ENCODE measurements at places on chromosomes 16 and 17. TPM values are rescaled to one million over a fixed set of nuclear protein-coding genes. Genes with fewer than 3 reads are reported as not detected.

The FBXL16 gene
- polyA plus RNA-seq: 1.3 TPM

The GPR139 gene
- polyA plus RNA-seq: not detected

The DHRS7C gene
- not detected for polyA plus RNA-seq

The PIGS gene
- polyA plus RNA-seq: 51.0 TPM

The CLEC18A gene
- 4.2 TPM for polyA plus RNA-seq

The TPSG1 gene
- polyA plus RNA-seq: 40.9 TPM

The ATP2A1 gene
- polyA plus RNA-seq: 2.2 TPM

The GRIN2C gene
- 0.37 TPM for polyA plus RNA-seq

The PSMC3IP gene
- 0.89 TPM for polyA plus RNA-seq

The SLFN12 gene
- polyA plus RNA-seq: 1.6 TPM

The NGFR gene
- 0.54 TPM for polyA plus RNA-seq

The CMTM4 gene
- polyA plus RNA-seq: 37.1 TPM

DNA sequence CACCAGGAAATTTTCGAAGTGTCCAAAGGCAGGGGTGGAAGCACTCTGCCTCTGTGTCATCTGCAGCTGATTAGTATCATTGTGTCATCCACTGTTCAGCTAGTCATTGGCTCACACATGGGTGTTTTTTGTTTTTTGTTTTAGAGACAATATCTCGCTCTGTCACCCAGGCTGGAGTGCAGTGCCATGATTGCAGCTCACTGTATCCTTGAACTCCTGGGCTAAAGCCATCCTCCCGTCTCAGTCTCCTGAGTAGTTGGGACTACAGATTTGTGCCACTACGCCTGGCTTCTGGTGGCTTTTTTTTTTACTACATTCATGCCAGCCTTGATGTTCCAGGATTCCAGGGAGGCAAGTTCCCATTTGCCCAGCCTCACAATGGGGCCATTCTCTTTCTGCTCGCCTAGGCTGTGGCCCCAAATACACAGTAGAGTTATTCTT, 32.5 kb upstream of the MYO18A start:
- DNase-seq: no peak
- H3K36me3 ChIP-seq: no peaks in the 10 kb centered on the region
- H3K27ac ChIP-seq: no peak overlapping the region
- H3K4me1 ChIP-seq: no peaks in the 10 kb centered on the region
- H3K4me3 ChIP-seq: no peak overlapping the region

DNA sequence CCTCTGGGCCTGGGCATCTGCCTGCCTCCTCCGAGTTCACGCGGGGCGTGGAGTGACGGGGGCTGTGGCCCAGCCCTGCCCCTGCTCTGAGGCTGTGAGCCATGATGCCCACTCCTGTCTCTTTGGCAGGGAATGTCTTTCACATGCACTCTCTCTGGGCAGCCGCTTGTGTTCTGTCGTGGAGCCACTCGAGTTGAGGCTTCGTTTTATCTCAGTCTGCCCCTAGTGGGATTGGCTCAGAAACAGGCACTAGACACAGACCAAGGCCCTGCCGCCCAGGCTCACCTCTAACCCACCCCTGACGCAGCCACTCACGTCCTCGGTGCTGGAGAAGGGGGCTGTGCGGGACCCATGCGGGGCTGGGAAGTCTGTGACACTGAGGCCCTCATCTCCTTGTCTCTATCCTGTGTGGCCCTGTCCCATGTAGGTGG, 67.5 kb upstream of the KCTD5 start:
- H3K36me3 ChIP-seq: peaks cover 7% of the 10 kb centered on the region
- H3K4me3 ChIP-seq: no peak overlapping the region
- no peaks in the 10 kb centered on the region for H3K27me3 ChIP-seq
- H3K27ac ChIP-seq: no peak overlapping the region
- no peak for DNase-seq
- no peaks in the 10 kb centered on the region for H3K4me1 ChIP-seq

GRCh38 chr17:71935341-71935740, 185.5 kb upstream of the SOX9 start:
- H3K27me3 ChIP-seq: no peaks in the 10 kb centered on the region
- H3K4me1 ChIP-seq: no peaks in the 10 kb centered on the region
- H3K36me3 ChIP-seq: no peaks in the 10 kb centered on the region
- H3K27ac ChIP-seq: no peak overlapping the region

DNA sequence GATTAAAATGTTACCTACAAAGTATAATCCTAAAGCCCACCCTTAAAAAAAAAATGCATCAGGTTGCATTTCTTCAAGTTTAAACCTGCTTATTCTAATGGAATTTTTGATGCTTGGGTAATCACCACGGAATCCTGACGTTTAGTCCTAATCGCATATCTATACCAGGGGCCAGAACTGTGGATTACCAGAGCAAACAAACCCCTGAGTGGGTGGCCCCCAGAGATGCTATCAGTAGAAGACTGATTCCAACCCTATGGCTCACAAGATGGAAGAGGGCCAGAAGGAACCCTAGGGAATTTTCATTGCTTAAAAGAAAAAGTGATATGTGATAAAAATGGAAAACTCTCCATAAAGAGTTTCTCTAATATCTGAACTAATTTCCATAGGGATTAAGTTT, 152.2 kb upstream of the NOG start:
- no peak overlapping the region for H3K27ac ChIP-seq
- no peak overlapping the region for H3K4me3 ChIP-seq
- no peaks in the 10 kb centered on the region for H3K4me1 ChIP-seq
- no peaks in the 10 kb centered on the region for H3K27me3 ChIP-seq
- no peak for DNase-seq
- H3K36me3 ChIP-seq: no peaks in the 10 kb centered on the region

DNA sequence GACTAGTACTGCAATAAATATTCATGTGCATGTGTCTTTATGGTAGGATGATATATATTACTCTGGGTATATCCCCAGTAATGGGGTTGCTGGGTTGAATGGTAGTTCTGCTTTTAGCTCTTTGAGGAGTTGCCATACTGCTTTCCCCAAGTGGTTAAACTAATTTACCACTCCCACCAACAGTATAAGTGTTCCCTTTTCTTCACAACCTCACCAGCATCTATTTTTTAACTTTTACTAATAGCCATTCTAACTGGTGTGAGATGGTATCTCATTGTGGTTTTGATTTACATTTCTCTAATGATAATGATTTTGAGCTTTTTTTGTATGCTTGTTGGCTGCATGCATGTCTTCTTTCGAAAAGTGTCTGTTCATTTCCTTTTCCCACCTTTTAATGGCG, 32.9 kb downstream of the ITGAM start:
- DNase-seq: no peak
- H3K36me3 ChIP-seq: no peaks in the 10 kb centered on the region
- no peaks in the 10 kb centered on the region for H3K27me3 ChIP-seq

GRCh38 chr17:14061666-14062560, 7.4 kb upstream of the COX10 start:
- no peak overlapping the region for H3K27ac ChIP-seq
- H3K4me3 ChIP-seq: no peak overlapping the region
- no peaks in the 10 kb centered on the region for H3K36me3 ChIP-seq
- no peak for DNase-seq

DNA sequence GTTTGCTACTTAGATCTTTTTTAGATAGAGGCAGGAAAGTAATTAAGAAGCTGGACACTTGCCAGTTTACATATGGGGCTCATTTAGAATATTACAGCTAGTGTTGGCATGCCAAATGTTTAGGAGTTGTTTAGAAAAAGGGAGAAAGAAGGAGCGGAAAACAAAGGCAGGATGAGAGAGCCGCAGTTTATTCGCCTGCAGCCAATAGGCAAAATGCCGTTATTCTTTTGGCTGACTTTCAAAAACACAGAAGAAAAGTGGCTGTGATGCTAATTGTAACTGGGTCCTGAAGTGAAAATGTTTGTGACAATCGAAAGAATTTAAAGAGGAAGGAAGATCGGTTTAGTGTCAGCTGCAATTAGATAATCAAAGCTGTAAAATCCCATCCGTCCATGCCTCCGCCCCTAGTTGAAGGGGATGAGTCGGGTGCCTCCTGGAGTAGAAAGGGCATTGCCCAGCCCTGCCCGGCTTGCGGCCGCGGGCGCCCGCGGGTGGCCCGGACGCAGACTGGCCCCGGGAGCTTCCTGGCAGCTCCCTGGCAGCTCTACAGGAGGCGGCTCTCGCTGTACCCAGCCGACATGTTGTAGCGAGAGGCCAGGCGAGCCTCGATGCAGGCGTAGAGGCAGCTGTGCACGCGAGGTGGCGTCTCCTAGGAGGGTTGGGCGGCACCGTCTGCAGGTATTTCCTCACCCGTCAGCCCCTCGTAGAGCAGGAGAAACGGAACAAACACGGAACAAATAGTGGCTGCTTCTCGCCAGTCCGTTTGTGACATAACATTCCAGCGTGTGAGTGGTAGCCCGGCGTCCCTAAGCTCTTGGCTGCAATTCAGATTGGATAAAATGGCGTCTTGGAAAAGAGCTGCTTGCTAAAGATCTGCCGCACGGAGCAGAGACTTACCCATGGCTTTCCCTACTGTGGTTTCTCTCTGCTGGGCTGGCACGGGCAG, 82.2 kb downstream of the TNRC6C start:
- peak overlapping the region; percentile 39 for H3K27ac ChIP-seq
- no peaks in the 10 kb centered on the region for H3K27me3 ChIP-seq
- peak; percentile 13 for DNase-seq
- H3K4me1 ChIP-seq: no peaks in the 10 kb centered on the region
- H3K36me3 ChIP-seq: peaks cover 3% of the 10 kb centered on the region

GRCh38 chr16:85550422-85550864, 62.7 kb upstream of the GSE1 start:
- no peaks in the 10 kb centered on the region for H3K27me3 ChIP-seq
- no peak overlapping the region for H3K4me3 ChIP-seq
- no peak overlapping the region for H3K27ac ChIP-seq
- no peaks in the 10 kb centered on the region for H3K36me3 ChIP-seq
- DNase-seq: no peak

DNA sequence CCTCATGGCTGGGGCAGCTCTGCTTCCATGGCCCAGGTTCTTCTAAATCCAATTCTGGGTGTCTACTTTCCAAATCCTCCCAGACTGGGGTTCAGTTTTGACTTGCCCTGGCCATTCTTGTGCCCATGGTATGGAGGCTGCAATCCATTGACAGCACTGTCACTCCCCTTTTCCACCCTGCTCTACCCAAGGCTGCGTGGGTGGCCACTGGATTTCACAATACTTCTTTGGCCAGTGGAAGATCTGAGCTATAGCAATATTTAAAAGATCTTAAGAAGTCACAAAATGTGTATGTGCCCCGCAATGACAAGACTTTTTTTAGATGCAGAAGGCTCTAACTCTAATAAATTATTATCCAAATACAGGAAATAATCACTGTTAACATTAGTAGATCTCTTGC, 329.4 kb upstream of the CCL2 start:
- no peak overlapping the region for H3K4me3 ChIP-seq
- no peaks in the 10 kb centered on the region for H3K4me1 ChIP-seq
- H3K27ac ChIP-seq: no peak overlapping the region
- DNase-seq: no peak
- H3K36me3 ChIP-seq: no peaks in the 10 kb centered on the region
- H3K27me3 ChIP-seq: no peaks in the 10 kb centered on the region

DNA sequence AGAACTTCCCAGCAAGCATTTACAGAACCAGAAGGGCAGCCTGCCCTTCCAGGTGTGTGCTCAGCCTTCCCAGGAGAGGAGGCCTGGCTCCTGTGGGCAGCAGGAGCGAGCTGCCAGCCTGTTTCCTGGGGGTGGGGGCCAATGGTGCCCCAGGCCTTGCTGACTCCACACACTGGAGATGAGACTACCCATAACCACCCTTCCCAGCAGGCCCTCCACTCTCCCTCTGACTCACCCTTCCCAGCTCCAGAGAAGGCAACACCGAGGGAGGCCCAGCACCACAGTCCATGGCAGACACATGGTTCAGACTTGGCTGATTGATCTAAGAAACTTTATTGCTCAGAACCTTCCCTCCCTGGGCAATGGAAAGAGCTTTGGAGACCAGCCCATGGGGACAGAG, 1.8 kb upstream of the PRSS53 start:
- peaks cover 2% of the 10 kb centered on the region for H3K36me3 ChIP-seq
- no peak overlapping the region for H3K27ac ChIP-seq
- H3K4me3 ChIP-seq: no peak overlapping the region
- H3K4me1 ChIP-seq: peaks cover 5% of the 10 kb centered on the region
- H3K27me3 ChIP-seq: no peaks in the 10 kb centered on the region

- no peaks in the 10 kb centered on the region for H3K27me3 ChIP-seq
- H3K27ac ChIP-seq: no peak overlapping the region
- no peaks in the 10 kb centered on the region for H3K4me1 ChIP-seq
- no peak for DNase-seq
- no peaks in the 10 kb centered on the region for H3K36me3 ChIP-seq
Observed at GRCh38 chr16:84029297-84030047, 13.1 kb downstream of the SLC38A8 start.

- H3K27me3 ChIP-seq: no peaks in the 10 kb centered on the region
- H3K4me3 ChIP-seq: no peak overlapping the region
- peaks cover 8% of the 10 kb centered on the region for H3K36me3 ChIP-seq
- H3K4me1 ChIP-seq: peaks cover 6% of the 10 kb centered on the region
Observed at GRCh38 chr17:60248618-60249289, 99.0 kb downstream of the CA4 start.

GRCh38 chr16:10895053-10895946, 18.3 kb downstream of the CIITA start:
- H3K27ac ChIP-seq: no peak overlapping the region
- peaks cover 9% of the 10 kb centered on the region for H3K36me3 ChIP-seq
- no peaks in the 10 kb centered on the region for H3K27me3 ChIP-seq
- H3K4me3 ChIP-seq: no peak overlapping the region

- H3K27ac ChIP-seq: no peak overlapping the region
- H3K4me3 ChIP-seq: no peak overlapping the region
- DNase-seq: no peak
- H3K36me3 ChIP-seq: peaks cover 1% of the 10 kb centered on the region
- no peaks in the 10 kb centered on the region for H3K27me3 ChIP-seq
Observed at GRCh38 chr16:47523342-47524006, 62.3 kb downstream of the PHKB start.

- no peak for DNase-seq
- H3K27ac ChIP-seq: no peak overlapping the region
- no peak overlapping the region for H3K4me3 ChIP-seq
- peaks cover 45% of the 10 kb centered on the region for H3K36me3 ChIP-seq
- H3K4me1 ChIP-seq: peaks cover 6% of the 10 kb centered on the region
Observed at GRCh38 chr17:39447561-39447960, 3.5 kb downstream of the MED1 start.

DNA sequence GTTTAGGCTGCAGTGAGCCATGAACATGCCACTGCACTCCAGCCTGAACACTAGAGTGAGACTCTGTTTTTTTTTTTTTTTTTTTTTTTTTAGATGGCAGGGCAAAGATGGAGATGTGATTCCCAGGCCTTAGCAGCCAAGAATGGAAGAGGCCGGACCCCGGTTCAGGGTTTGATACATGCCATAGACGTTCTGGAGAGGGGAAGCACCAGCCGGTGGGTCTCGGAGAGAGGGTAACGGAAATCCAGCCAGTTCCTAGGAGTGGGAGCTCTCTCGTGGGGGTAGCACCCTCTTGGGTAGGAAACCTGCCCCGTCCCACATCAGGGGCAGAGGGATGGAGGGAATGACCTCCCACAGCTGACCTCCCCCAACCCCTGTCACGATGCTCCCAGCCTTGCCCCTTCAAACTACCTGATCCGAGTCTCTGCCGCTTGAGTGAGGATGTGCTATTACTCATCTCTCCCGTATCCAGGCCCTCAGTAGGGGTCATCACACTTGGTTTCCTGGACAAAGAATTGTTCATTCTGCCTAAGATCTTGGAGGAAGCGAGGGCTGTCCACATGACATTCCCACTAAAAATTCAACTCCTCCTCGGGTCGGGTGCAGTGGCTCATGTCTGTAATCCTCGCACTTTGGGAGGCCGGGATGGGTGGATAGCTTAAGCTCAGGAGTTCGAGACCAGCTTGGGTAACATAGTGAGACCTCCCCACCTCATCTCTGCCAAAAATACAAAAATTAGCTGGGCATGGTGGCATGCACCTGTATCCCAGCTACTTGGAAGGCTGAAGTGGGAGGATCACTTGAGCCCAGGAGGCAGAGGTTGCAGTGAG, 47.3 kb downstream of the MIS12 start:
- no peak overlapping the region for H3K27ac ChIP-seq
- H3K4me1 ChIP-seq: no peaks in the 10 kb centered on the region
- no peaks in the 10 kb centered on the region for H3K36me3 ChIP-seq
- H3K4me3 ChIP-seq: no peak overlapping the region
- no peaks in the 10 kb centered on the region for H3K27me3 ChIP-seq

Data from small intestine (tissue), 16 donors.